ENCODE measurements at places on chromosomes 6 and 20.

DNA sequence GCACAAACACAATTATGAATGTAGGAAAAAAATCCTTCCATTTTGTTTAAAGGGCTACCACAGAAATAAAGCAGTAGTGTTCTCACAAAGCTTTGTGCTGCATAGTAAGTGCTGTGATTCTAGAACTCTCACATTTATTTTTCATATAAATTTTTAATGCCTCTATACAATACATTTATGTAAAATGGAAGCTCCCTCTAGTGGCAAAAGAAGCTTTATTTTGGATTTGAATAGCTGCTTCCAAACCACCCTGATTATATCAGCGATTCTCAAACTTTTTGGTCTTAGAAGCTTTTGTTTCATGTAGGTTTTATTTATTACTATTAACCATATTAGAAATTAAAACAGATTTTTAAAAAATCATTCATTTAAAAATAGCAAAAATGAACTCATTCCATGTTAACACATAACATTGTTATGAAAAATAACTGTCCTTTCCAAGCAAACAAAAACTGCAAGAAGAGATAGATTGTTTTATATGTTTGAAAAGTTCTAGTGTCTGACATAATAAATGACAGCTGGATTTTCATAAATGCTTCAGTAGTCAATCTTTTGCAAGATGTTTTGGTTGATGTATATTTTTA, 38.4 kb downstream of the HS3ST5 start:
- DNase-seq = no peak

DNA sequence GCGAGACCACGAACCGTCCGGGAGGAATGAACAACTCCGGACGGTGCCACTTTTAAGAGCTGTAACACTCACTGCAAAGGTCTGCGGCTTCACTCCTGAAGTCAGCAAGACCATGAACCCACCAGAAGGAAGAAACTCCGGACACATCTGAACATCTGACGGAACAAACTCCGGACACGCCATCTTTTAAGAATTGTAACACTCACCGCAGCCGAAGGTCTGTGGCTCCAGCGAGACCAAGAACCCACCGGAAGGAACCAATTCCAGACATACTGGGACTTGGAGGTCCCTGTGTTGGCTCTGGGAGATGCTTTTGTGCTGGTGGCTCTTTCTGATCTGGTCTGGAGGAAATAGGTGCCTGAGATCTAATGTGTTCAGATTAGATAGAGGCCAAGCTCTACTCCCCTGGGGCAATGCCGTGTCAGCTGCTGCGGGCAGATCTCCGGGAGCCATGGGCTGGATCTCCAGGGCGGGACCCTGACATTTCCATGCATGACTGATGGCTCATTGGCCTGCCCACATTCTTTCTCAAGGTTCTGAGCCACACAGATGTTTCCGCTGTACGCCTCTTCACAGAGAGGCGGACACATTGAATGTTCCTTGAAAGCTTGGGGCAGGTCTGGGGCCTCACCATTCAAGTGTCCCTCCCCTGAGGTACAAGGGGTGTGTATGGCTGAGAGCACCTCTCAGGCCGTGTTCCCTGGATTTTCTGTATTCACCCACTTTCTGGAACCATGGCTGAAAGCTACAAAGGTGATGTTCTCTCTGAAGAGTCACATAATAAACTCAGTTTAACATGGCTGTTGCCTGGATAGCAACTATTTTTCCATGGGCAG, 29.3 kb downstream of the GMPR start:
- DNase-seq = no peak

GRCh38 chr20:19750907-19751636, 7.0 kb upstream of the RIN2 start:
- DNase-seq = no peak

GRCh38 chr6:4751823-4752464, 24.3 kb upstream of the CDYL start:
- DNase-seq = no peak

- DNase-seq = no peak
These were observed 3.9 kb downstream of the FKBP1A start for GRCh38 chr20:1388741-1389483.

- DNase-seq = no peak
These were observed 40.3 kb downstream of the KIF6 start for GRCh38 chr6:39684790-39685488.

DNA sequence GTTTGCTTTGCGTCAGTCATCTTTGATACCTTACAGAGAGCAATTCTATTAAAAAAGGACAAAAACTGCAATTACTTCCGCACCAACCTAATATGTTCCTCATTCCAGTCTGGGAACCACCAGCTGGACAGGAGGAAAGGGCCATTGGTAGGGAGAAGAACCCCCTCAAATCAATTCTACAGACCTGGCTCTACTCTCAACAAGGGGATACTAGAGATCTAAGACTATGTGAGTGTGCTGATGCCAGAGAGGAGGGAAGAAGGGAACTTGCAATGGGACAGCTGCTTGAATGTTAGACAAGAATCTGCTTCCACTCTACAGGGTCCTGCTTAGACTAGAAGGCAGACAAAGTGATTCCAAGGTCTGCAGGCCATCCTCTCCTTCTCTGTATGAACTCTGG, 13.3 kb downstream of the MRPS18A start:
- no peak for DNase-seq

DNA sequence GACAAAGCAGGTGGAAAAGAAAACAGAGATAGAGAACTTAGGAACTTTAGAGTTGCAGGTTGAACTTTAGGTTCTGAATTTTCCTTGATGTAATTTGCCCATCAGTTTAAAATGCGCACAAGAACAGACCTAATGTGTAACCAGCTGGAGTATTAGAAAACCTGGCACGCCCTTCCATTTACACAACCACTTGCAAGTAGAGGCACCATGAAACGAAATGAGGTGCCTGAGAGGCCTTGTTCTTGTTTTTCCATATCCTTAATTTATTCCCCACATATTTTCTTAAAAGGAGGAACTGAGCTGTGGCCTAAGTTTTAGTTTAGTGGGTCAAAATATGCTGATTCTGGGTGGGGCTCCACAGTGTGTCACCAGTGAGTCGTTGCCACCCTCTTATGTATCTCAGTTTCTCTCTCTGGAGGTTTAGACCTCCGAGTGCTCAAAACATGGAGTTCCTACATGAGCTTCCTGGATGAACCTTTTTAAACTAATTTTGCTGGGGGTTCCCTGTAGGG, 17.2 kb upstream of the IL22RA2 start:
- no peak for DNase-seq

GRCh38 chr6:102944475-102944874, 1551.0 kb downstream of the GRIK2 start:
- DNase-seq = no peak

DNA sequence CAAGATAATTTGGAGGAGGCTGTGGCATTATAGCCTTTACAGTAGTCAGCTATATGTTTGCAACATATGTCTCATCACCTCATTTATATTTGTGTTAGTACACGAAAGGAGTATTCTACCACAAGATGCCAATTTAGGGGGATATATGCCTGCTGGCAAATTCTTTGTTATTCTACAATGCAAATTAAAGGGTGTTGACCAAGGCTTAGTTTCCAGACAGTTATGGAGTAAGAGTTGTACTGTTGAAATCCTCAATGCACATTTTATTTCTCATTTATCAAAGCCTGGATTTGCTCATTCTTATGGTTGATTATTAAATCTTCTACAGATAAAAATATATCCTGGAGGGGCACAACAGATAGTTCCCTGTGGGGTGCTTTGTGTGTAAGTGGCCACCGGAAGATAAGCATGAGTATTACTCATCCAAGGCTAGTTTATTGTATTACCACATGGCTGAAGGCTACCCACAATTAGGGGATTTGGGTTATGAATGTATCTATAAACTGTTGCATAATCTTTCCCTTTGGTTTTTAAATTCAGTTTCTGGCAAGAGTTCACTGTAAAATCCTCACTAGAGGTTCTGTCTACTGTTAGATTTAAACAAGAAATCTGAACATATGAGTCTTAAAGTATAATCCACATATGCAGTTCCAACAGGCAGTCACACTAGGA, 9.0 kb downstream of the CST9 start:
- no peak for DNase-seq

DNA sequence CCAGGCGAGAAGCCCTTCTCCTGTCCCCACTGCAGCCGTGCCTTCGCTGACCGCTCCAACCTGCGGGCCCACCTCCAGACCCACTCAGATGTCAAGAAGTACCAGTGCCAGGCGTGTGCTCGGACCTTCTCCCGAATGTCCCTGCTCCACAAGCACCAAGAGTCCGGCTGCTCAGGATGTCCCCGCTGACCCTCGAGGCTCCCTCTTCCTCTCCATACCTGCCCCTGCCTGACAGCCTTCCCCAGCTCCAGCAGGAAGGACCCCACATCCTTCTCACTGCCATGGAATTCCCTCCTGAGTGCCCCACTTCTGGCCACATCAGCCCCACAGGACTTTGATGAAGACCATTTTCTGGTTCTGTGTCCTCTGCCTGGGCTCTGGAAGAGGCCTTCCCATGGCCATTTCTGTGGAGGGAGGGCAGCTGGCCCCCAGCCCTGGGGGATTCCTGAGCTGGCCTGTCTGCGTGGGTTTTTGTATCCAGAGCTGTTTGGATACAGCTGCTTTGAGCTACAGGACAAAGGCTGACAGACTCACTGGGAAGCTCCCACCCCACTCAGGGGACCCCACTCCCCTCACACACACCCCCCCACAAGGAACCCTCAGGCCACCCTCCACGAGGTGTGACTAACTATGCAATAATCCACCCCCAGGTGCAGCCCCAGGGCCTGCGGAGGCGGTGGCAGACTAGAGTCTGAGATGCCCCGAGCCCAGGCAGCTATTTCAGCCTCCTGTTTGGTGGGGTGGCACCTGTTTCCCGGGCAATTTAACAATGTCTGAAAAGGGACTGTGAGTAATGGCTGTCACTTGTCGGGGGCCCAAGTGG, 5.3 kb downstream of the SNAI1 start:
- DNase-seq = no peak

GRCh38 chr6:135831016-135831415, 20.5 kb upstream of the PDE7B start:
- DNase-seq = no peak

DNA sequence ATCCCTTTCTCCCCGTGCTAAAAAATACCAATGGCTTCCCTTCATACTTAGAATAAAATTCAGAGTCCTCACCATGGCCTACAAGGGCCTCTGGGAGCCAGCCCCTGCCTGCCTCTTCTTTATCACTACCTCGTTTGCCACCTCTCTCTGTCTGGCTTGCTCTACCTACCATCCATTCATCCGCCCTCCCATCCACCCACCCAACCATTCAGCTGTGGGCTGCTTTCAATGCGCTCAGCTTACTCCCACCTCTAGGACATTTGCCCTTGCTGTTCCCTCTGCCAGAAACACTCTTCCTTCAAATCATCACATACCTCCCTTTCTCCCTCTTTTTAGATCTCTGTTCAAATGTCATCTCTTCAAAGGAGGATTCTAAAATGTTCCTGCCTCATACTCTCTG, 44.4 kb downstream of the PACSIN1 start:
- no peak for DNase-seq

DNA sequence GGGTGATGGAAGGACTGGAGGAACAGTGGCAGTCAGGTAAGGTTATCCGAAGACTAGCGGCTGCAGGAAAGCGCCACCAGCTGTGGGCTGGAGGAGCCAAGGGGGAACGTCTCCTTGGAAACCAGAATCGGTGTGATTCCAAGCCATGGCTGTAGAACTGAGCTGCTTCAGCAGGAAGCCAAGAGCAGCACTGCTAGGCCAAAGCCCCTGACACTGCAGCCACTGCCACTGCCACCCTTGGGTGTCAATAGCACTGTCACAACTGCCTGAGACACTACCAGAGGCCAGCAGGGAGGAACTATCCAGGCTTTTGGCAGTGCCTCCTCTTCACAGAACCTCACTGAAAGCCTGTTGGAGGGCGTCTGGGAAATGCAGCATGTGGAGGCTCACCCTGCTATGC, 289.6 kb upstream of the SUPT3H start:
- no peak for DNase-seq

- DNase-seq = no peak
These were observed 94.0 kb upstream of the NHSL1 start for GRCh38 chr6:138593124-138593877.

- DNase-seq = no peak
These were observed 916.0 kb upstream of the FLRT3 start for GRCh38 chr20:15253431-15253830.

- no peak for DNase-seq
These were observed 2.3 kb upstream of the TGM3 start for GRCh38 chr20:2293486-2293885.

- DNase-seq = no peak
These were observed 95.0 kb downstream of the ERMARD start for GRCh38 chr6:169846286-169847056.

DNA sequence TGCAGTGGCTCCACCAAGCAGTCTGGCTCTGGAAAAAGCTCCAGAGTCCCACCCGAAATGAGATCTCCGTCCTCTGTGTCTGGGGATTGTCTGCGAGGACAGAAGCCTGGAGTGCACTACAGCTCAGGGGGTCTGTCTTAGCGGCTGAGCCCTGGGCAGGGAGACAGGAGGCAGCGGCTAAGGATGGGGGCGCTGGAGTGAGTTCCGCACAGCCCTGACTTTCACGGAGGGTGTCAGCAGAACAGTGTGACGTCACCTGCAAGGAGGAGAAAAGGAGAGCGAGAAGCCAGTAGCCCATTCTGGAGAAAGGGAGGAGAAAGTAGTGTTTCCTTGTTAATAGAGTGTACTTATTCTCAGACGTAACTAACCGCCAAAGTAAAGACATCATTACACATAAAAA, 97.6 kb downstream of the FAM50B start:
- no peak for DNase-seq
